GDM1 (cell line): ENCODE measurements at places on chromosomes 2 and 18.

- no peak for DNase-seq
These were observed 383.3 kb upstream of the MYT1L start for GRCh38 chr2:2714408-2714807.

DNA sequence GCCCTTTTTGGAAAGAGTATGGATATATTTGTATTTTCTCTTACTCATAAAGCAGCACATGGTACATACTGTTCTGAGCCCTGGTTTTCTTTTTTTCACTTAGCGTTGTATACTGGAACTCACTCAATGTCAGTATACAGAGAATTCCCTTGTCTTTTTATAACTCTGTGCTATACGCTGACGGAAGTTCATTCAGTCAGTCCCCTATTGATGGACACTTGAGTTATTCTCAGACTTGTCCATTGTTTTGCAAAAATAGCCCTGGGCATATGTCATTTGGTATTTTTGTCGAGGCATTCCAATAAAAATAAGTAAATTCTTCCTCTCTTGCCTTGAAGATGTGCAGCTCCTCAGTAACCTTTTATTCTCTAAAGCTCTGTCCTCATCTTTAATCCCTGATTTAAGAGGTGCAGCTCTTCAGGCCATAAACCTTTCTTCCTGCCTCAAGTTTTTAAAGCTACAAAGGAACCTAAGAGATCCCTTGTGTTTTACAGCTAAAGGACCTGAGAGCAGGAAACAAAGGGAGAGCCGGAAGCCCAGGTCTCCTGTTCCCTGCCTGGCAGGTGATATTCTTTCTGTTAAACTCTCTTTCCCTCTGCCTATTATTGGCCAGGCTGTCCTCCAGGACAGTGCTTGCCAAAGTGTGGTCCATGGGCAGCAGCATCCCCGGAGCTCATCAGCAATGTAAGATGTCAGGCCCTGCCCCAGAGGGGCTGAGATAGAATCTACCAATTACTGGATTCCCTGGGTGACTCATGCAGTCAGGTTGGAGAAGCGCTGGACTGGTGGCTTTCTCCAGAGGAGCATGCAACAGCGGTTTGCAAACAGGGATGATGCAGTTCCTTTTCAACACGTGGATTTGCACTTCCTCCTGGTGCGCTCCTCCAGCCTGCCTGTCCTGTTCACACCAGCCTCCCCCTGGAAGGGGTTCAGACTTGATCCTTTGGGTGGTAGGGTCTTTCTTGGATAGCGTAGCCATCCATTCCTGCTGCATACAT is 158.0 kb downstream of the NEDD4L start:
- no peak for DNase-seq

DNA sequence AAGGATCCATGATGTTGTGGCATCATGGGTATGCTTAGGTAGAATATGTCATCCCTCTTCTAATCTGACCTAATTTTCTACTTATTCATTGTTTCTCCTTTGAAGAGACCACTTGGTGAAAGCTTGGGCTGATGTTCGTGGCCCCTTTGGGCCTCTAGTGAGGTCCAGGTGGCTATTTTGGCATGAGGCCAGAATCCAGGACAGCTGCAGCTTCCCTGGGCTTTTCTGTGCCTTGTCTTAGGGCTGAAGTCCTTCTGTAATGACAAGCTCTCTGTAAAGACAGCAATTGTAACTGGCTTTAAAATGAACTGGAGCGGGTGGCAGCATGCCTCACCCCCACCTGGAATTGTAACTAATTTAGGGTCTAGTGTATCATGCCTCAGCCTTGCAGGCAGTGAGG is 15.6 kb upstream of the MC2R start:
- DNase-seq: no peak

DNA sequence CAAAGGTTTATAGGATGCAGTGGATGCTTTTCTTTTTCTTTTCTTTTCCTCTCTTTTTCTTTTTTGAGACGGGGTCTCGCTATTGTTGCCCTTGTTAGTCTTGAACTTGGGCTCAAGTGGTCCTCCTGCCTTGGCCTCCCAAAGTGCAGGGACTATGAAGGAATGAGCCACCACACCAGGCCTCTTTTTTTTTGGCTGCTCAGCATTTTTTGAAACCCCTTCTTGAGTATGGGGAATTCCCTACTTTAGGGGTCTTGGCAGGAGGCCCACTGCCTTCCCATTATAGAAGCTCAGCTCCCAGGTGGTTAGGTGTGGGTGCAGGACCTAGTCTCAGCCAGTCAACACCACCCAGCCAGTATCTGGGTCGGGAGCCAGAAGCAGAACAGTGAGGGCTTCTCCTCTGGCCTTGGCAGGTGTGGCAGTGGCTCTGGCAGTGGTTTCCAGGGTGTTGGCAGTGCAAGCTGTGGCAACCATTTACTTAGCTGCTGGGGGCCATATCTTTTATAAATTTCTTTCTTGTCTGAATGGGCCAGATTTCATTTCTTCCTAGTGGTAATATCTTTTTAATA is 51.4 kb upstream of the ACYP2 start:
- DNase-seq: no peak

DNA sequence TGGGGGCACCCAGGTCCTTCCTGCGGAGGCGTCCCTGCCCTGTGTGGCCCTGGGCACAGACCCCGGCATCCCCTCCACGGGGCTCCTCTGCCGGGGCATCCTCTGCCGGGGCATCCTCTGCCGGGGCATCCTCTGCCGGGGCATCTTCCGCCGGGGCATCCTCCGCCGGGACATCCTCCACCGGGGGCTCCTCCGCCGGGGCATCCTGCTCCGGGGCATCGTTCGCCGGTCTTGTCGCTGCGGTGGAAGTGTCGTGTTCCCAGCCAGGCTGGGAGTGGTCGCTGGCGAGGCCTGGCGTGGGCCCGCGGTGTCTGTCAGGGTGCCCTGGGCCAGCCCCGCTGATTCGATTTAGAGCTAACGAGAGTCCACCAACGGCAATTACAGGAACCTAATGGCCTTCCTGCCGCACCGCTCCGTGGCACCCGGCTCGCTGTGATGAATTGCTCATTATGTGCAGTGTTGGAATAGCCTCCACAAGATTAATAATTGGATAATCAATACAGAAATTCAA is 115.1 kb downstream of the NFATC1 start:
- no peak for DNase-seq
